Stimulated activated CD8-positive, alpha-beta memory T cell treated with anti-CD3 and anti-CD28 coated beads, Interleukin-7, amount 100 ng/mL, for 4 hours (primary cell): ENCODE measurements at places on chromosomes 1 and 21.

DNA sequence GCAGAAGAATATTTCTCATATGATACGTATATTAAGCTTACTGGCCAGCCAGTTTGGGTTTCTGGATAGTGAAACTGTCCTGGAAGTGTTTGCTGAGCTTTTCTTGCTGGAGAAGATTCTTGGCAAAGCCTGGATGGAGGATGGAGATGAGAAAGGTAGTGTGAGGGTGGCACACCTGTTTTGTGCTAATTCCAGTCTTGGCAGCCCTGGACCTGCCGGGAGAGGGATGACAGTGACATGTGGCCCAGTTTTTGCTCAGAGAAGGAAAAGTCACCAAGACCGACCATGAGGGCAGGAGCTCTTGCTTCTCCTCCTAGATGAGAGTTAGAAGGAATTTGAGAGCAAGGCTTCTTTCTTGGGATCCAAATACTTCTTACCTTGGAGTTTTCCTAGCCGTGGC, 34.1 kb downstream of the DOP1B start:
- DNase-seq: no peak

DNA sequence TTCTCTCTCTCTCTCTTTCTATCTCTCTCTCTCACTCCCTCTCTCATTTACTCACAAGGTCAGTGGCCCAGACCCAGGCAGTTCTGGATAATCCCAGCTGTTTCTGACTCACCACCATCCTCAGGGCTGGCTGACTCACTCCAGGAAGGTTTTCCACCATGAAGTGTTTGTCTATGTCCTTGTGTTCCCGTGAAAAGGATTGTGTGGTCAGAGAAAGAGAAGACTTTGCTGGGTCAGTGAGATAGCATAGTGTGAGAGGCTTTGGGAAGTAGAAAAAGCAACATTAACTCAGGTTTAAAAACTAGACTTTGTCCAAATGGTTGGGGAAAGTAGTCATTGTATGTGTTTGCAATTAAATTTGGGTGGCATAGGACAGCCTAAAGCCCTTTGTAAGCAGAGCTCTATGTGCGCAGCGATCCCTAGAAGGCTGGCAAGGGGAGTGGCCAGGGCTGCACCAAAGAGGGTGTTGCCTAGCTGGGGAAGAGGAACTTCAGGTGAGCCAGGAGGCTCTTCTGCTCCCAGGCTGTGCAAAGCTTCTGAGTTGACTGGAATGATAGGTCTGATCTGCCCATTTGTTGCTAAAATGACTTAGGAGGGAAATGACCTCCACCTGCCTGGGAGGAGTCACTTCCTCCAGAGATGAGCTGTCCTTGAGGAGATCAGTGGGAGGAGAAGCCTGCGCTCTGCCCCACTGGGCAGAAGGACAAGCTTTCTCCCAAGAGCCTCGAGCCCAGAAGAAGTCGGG, 4.9 kb upstream of the CAPN2 start:
- no peak for DNase-seq

- DNase-seq: no peak
Observed at GRCh38 chr1:43315481-43315880, 14.7 kb downstream of the TIE1 start.

DNA sequence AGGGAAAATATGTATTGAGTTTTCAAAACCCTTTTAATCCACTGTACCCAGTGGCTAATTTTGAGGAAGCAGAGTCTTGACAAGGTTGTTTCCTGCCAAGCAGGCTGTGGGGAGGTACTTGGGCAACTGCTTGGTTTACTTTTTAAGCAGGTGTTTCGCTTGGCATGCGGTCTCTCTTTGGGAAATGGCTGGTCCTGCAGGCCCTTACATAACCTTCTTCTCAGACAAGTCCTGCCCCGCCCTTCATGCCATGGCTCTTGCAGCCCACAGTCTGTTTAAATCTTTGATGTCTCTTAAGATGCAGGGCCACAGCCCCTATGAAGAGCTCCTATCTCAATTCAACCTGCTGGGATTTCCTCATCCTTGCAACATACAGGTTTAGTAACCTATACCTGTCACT, 36.0 kb upstream of the ABCD3 start:
- no peak for DNase-seq

GRCh38 chr21:43931489-43931888, 66.5 kb downstream of the AGPAT3 start:
- DNase-seq: no peak

GRCh38 chr1:153962088-153963029, 978 bp downstream of the SLC39A1 start:
- no peak for DNase-seq

DNA sequence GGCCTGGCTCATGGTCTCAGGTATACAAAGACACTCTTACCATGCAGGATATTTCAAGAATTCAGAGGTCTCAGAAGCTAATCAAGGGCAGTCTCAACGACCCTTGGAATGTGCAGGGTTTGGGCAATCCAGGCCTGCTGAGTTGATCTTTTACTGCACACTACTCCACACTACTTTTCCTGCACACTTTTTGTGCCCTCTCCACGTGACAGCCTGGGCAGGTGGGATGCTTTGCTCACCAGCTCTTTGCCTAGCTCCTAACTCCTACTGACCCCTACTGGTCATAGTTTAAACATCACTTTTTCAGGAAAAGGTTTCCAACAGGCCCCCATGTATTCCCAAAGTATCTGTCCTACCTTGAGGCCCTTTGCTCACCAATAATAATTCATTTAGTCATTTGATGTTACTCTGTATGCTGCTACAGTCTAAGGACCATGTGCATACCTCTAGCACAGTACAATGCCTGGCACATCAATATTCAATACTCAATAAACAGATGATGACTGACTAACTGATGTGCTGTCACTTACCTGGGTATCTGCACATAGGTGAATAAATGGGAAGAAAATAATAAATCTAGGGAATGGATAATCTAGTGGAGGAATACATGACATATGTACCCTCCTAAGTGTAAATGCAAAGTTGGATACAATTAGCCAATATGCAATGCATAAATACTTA, 9.6 kb downstream of the DUSP23 start:
- DNase-seq: no peak

DNA sequence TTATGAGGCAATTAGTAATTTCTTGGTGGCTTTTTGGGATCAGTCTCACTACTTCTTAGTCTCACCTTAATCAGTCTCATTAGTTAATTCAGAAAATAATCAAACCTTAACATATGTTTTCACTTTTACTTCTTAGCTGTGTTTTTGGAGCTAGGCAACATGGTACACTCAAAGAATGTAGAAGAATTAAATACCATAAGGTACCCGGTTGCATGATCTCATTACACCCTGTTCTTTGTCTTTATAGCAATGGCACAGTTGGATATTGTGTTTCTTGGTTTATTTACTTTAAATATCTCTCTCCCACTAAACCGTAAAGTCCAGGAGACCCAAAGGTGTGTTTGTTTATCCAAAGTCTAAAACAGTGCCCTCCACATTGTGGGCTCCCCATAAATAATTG, 132.3 kb downstream of the TNFSF18 start:
- no peak for DNase-seq

DNA sequence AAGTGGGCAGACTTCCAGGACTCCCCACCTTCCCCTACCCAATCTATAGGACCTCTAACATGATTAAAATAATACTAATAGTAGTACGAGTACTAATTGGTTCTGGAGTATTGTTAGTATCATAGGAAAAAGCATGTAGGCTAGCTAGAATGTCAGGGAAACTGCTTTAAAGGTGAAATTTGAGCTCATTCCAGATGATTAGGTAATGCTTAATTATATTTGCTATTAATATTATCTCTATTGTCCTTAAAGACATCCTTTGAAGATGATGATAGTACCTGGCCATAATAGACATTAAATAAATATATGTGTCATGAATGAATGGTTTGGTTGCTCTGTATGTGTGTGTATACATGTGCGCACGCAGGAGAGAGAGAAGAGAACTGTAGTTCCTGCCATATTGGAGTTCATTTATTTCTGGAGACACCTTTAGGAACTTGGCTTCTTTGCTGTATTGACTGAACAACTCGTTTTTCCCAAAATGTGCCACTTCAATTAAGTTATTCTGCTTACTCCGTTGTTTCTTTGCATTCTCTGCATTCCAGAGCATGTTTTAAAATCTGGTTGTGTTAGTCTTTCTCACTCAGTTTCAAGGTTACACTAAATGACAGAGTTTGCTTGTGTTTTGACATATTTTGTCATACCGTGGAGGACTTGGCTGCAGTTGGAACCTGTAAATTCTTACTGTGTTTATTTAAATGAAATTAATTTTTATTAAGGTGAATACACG, 117.1 kb downstream of the OSBPL9 start:
- DNase-seq: no peak

- DNase-seq: no peak
Observed at GRCh38 chr1:170262276-170262939, 116.6 kb downstream of the NTMT2 start.

GRCh38 chr1:66542811-66543767, 9.1 kb downstream of the SGIP1 start:
- no peak for DNase-seq
